ENCODE measurements at places on chromosomes 2 and 18. TPM values are rescaled to one million over a fixed set of nuclear protein-coding genes. Genes with fewer than 3 reads are reported as not detected.

CABLES1 gene
- 4.5 TPM for polyA plus RNA-seq

IL18R1 gene
- 3.3 TPM for polyA plus RNA-seq

ELOA2 gene
- polyA plus RNA-seq, result not detected

UGT1A7 gene
- 0.08 TPM for polyA plus RNA-seq

CYP27A1 gene
- 41.1 TPM for polyA plus RNA-seq

PFN4 gene
- polyA plus RNA-seq, result 0.58 TPM

C2orf66 gene
- polyA plus RNA-seq, result 0.10 TPM

EFEMP1 gene
- polyA plus RNA-seq, result 244 TPM

RAPGEF4 gene
- 4.3 TPM for polyA plus RNA-seq

Measured in urinary bladder (tissue), 4 donors.